ENCODE measurements at places on chromosomes 2 and 18.

GRCh38 chr18:41075212-41075611 lies 879.8 kb upstream of the PIK3C3 start:
- no peak for DNase-seq

DNA sequence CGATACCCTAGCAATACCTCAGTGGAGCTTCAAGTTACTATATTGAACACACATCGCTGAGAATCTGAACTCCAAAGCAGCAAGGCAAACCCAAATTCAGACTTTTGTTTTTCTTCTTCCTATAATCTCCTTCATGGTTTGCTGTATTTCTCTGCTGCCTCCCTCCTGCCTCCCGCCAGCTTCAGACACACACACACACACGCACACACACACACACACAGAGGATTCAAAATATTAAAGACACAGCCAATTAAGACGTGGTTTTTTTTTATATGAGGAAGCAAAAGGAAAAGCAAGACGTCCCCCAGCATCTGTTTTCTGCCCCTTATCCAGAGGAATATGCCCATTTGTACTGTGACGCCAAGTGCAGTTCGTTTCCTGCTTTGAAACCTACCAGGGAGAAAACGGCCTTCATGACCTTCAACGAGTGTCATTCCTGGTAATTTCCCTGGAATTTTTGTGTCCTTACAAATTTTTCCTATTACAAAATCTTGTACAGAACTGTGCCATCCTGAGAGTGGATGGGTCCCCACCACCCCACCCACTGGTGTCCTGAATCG lies 547.9 kb upstream of the ID2 start:
- DNase-seq, result no peak

GRCh38 chr2:67848551-67849285 lies 214.1 kb downstream of the C1D start:
- DNase-seq, result no peak

DNA sequence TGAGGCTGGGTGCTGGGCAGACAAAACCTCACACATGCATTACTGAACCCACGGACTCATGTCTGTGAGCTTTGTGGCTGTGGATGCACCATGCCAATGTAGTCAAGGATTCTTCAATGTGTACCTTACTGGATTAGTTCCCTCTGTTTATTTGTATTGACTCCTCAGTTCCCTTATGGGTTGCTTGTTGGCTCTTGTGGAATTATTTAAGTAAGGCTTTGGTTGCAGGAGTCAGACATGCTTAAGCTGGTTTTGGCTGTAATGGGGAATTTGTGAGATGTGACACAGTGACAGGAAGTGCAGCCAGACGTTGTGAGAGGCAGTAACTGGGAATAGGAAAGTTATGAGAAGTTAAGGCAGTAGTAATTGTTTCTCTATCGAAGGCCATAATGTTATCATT lies 13.6 kb upstream of the IL1RN start:
- DNase-seq, result no peak

- no peak for DNase-seq
Observed at GRCh38 chr2:112973156-112973555, 4.7 kb upstream of the IL36G start.

- DNase-seq, result no peak
Observed at GRCh38 chr18:44790860-44791259, 110.2 kb downstream of the SETBP1 start.

DNA sequence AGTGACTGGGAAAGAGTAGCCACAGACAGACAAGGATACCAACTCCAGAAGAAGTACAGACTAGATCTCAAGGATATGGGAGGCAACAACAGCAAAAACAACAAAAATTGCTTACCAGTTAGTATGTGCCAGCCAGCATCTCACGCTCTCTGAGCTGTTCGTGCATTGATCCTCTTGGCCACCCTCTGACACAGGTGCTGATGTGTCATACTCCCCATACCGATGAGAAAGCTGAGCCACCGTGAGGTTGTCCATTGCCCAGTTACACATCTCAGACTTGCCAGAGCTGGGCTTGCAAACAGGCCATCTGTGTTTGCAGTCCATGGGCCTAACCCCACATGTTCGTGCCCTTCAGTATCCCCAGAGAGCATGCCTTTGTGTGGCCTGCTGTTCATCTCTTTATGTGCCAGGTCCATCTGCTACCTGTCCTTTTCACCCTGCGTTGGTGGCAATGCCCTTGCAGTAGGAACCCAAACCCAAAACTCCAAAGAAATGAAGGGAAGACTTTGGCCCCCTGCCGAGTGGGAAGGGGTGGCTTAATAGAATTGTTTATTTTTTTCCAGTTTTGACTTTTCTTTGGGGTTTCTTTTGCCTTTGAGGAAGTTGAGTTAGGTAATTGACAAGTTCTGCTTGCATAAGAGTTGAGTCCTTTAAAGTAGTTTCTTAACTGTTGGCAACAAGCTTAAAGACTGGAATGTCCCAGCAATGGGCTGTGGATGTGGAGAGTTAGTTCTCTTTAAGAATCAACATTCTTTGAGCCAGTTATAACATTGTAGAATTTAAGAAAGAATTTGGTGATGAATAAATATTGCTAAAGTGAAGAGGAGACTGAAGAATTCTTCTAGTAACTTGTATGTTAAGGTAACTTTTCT lies 46.7 kb downstream of the LYPD6B start:
- no peak for DNase-seq
